ENCODE measurements at places on chromosomes 12 and 14.
A peak's percentile ranks its signal among the peaks of the same experiment; 100 is the strongest.

- DNase-seq, result no peak
These were observed 53.7 kb downstream of the TMTC2 start for GRCh38 chr12:82740129-82741000.

DNA sequence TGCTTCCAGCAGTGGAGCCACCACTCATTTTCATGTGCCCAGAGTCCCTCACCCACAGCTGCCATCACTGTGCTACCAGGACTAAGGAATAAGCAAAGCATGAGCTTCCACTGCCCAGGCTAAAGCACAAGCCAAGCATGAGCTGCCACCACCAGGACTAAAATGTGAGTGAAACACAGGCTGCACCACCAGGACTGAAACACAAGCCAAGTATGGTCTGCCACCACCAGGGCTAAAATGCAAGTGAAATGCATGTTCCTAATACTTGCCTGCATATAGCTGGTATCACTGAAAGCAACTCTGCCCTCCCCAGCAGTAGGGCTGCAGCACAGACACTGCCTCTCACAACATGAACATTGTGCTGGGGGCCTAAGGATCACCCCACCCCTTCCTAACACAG lies 30.0 kb downstream of the CEP83 start:
- DNase-seq, result no peak

GRCh38 chr12:111664961-111665865 lies 20.5 kb downstream of the BRAP start:
- no peak for DNase-seq

GRCh38 chr14:22282417-22282816 lies 306.6 kb downstream of the DAD1 start:
- peak; percentile 53 for DNase-seq

DNA sequence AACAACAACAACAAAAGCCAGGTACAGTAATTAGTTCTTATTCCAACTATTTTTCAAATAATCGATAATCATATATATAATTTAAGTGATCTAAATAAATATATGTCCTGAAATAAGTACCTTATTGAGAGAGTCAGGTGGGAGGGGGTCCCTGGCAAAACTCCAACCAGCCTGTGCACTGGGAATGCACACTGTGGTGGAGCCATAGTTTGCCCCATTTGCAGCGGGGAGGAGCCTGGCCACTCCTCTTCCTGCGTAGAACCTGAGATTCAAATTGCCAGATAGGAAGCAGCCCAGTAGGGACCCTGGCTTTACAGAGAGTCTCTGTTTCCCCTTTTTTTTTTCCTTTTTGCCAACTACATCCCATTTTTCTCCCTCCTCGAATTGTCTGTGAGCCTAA lies 26.4 kb downstream of the CPNE8 start:
- DNase-seq, result no peak

- no peak for DNase-seq
These were observed 623.3 kb downstream of the LRFN5 start for GRCh38 chr14:42229976-42230375.

Measured in KG1 (cell line).